Progenitor cell of endocrine pancreas (in vitro differentiated cells): ENCODE measurements at places on chromosomes 16 and 17. TPM values are rescaled to one million over a fixed set of nuclear protein-coding genes. Genes with fewer than 3 reads are reported as not detected.

DNA sequence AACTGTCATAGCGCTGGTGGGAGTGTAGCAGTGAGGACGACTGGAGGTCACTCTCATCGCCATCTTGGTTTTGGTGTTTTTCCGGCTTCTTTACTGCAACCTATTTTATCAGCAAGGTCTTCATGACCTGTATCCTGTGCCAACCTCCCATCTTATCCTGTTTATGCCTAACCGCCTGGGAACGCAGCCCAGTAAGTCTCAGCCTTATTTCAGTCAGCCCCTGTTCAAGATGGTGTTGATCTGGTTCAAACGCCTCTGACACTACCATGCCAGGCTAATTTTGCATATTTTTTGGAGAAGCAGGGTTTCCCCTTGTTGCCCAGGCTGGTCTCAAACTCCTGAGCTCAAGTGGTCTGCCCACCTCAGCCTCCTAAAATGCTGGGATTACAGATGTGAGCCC lies 179.8 kb upstream of the HSBP1 start:
- no peak overlapping the region for H3K4me3 ChIP-seq
- H3K36me3 ChIP-seq = no peaks in the 10 kb centered on the region
- no peaks in the 10 kb centered on the region for H3K4me1 ChIP-seq
- no peaks in the 10 kb centered on the region for H3K27me3 ChIP-seq
- no peak for DNase-seq

DNA sequence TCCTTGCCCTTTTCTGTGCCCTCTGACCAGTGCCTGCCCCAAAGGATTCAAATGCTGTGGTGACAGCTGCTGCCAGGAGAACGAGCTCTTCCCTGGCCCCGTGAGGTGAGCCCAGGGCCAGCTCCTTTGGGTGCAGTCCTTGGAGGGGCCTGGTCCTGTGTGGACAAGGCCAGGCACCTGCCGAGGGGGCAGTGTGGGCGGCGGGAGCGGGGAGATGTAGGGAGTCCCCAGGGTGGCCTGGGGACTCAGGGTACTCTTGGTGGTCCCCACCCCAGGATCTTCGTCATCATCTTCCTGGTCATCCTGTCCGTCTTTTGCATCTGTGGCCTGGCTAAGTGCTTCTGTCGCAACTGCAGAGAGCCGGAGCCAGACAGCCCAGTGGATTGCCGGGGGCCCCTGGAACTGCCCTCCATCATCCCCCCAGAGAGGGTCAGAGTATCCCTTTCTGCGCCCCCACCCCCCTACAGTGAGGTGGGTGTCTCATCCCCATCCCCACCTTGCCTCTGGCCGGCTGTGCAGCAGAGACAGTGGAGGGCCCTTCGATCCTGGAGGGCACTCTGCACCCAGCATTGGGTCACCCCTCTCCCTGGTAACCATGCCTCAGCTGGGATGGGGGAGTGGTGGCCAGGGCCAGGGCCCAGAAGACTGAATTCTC lies 4.4 kb downstream of the TMEM92 start:
- DNase-seq = no peak
- no peak overlapping the region for H3K27ac ChIP-seq
- H3K27me3 ChIP-seq = peaks cover 24% of the 10 kb centered on the region
- peaks cover 16% of the 10 kb centered on the region for H3K4me1 ChIP-seq
- no peaks in the 10 kb centered on the region for H3K36me3 ChIP-seq

- no peak for DNase-seq
- H3K4me3 ChIP-seq = no peak overlapping the region
- peaks cover 7% of the 10 kb centered on the region for H3K4me1 ChIP-seq
- H3K27ac ChIP-seq = no peak overlapping the region
These were observed 450.0 kb downstream of the PMP22 start for GRCh38 chr17:14815079-14815478.

- no peak for DNase-seq
- H3K27me3 ChIP-seq = peaks cover 15% of the 10 kb centered on the region
- no peak overlapping the region for H3K27ac ChIP-seq
- H3K36me3 ChIP-seq = no peaks in the 10 kb centered on the region
- no peak overlapping the region for H3K4me3 ChIP-seq
These were observed 2.8 kb upstream of the XAF1 start for GRCh38 chr17:6753006-6753445.

P2RX1 gene
- 0.19 and 0.60 TPM in 2 replicates for total RNA-seq

TRIM25 gene
- total RNA-seq = 29.9 and 37.6 TPM in 2 replicates

SLC12A3 gene
- not detected in 2 replicates for total RNA-seq

KLHL36 gene
- total RNA-seq = 43.2 and 46.7 TPM in 2 replicates
